Stomach (tissue), 19 donors: ENCODE measurements at places on chromosomes 13 and 19.

DNA sequence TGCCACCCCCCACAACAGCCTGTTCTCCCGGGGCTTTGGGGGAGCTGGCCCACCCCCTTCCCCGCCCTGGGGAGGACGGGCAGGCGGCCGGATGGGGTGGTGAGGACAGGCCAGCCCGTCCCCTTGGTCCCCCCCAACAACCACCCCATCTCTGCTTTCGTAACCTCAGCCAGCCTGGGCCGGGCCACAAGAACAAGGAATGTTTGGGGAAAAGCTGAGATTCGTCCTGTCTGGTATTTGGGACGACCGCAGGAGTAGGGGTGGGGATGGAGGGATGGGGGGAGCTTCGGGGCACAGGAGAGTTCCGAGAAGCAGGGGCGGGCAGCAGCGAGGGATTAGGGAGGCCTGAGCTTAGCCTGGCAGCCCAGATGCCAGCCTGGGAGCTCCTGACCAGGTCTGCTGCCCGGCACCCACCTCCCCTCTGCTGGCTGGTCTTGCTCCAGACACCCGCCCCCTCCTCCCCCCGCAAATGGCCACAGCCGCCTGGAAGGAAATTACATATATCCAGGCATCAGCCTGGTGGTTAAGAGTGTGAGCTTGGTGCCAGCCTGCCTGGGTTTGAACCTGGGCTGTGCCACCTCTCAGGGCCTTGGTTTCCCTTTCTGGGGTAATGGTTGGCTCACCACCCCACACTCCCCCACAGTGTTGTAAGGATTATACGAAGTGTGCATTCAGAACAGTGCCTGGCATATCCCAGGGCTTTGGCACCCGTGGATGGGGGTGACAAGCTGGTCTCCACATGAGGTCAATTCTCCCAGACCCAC lies at the start of gene PODNL1:
Gene PODNL1 (minus strand): TSS at position 117 of the 764 bp plus-strand sequence. CDS start 236 bp downstream, outside the sequence.
- peaks cover 14% of the 10 kb centered on the region for H3K27me3 ChIP-seq
- no peaks in the 10 kb centered on the region for H3K4me1 ChIP-seq
- H3K4me3 ChIP-seq, result peak within 1 kb of the TSS; percentile 9
- DNase-seq, result peak; percentile 49
- H3K27ac ChIP-seq, result no peak within 1 kb of the TSS
- no peaks in the 10 kb centered on the region for H3K36me3 ChIP-seq

GRCh38 chr19:737591-738093 lies 13.3 kb upstream of the MISP start:
- peaks cover 7% of the 10 kb centered on the region for H3K27me3 ChIP-seq
- peaks cover 10% of the 10 kb centered on the region for H3K36me3 ChIP-seq
- no peak overlapping the region for H3K4me3 ChIP-seq
- no peak overlapping the region for H3K27ac ChIP-seq

GRCh38 chr19:33771384-33772101 lies 25.1 kb upstream of the KCTD15 start:
- peak; percentile 76 for DNase-seq
- no peaks in the 10 kb centered on the region for H3K36me3 ChIP-seq
- H3K4me1 ChIP-seq, result no peaks in the 10 kb centered on the region
- H3K27ac ChIP-seq, result no peak overlapping the region
- H3K27me3 ChIP-seq, result peaks cover 8% of the 10 kb centered on the region
- no peak overlapping the region for H3K4me3 ChIP-seq

DNA sequence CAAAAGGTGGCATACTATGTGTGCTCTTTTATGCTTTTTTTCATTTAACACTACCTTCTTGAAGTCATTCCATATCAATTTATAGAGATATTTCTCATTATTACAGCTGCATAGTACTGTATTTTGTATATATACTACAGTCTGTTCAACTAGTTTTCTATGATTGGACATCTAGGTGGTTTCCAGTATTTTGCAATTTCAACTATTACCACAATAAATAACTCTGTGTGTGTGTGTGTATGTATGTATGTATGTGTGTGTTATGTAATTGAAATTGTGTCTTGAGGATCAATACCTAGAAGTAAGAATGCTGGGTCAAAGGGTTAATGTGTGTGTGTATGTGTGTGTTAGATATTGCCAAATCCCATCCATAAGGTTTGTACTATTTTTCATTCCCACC lies 7.0 kb downstream of the LPAR6 start:
- no peak overlapping the region for H3K4me3 ChIP-seq
- no peak for DNase-seq
- H3K27ac ChIP-seq, result no peak overlapping the region
- H3K27me3 ChIP-seq, result no peaks in the 10 kb centered on the region
- H3K4me1 ChIP-seq, result peaks cover 47% of the 10 kb centered on the region
- H3K36me3 ChIP-seq, result peaks cover 6% of the 10 kb centered on the region

DNA sequence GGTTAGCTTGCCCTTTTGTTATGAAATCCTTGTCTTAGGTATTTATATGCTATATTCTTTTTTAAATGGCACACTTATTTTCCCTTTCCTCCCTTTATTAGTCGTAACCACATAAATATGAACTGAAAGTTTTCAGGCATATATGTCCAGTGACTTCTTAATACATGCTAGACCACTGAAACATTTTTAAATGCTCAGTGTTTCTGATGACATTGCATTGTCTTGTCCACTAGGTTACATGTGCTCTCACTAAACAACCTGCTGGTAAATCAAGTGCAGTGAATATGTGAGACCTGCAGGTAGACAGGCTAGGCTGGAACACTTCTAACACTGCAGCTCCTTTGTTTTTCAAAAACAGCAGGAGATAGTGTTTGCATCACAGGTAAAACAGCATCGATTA lies 332.6 kb upstream of the DACH1 start:
- no peaks in the 10 kb centered on the region for H3K4me1 ChIP-seq
- H3K4me3 ChIP-seq, result no peak overlapping the region
- no peak for DNase-seq
- no peak overlapping the region for H3K27ac ChIP-seq

- no peak for DNase-seq
- no peak overlapping the region for H3K4me3 ChIP-seq
- no peaks in the 10 kb centered on the region for H3K36me3 ChIP-seq
- H3K4me1 ChIP-seq, result peaks cover 32% of the 10 kb centered on the region
Observed at GRCh38 chr19:46952874-46953273, 66.8 kb upstream of the NPAS1 start.

DNA sequence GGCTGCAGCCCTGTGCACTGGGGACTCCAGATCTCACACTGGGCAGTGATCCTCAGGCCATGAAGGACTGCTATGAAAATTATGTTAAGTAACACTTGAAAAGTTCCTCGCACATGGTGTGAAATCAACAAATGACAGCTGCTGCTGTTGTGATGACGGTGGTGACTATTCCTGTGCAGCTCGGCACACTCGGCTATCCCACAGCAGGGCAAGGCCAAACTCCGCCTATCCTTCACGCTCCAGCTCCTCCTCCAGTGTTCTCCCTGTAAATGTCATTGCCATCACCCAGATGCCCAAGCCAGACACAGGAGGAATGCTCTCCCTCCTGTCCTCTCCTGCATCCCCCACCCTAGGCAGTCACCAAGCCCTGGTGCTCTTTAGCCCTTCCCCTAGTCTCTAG lies 31.3 kb downstream of the GRIK5 start:
- no peak overlapping the region for H3K4me3 ChIP-seq
- H3K36me3 ChIP-seq, result peaks cover 55% of the 10 kb centered on the region
- H3K27ac ChIP-seq, result no peak overlapping the region
- no peak for DNase-seq
- peaks cover 9% of the 10 kb centered on the region for H3K4me1 ChIP-seq

DNA sequence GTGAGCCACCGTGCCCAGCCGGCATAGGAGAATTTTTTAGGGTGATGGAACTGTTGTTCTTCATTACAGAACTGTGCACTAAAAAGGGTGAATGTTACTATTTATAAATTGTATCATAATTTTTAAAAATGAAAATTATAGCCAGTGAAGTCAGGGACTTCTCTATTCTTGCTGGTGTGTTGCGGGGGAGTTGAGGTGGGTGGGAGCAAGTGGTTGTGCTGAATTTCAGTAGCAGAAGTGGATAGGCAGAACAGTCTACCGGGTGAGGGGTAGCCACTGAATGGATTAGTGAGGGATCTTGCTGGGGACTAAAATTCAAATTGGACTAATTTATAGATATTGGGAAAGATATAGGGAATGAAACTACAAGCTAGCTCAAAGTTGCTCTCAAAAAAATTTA lies 74.0 kb downstream of the CAB39L start:
- no peaks in the 10 kb centered on the region for H3K36me3 ChIP-seq
- H3K27ac ChIP-seq, result no peak overlapping the region
- no peak overlapping the region for H3K4me3 ChIP-seq
- no peak for DNase-seq

DNA sequence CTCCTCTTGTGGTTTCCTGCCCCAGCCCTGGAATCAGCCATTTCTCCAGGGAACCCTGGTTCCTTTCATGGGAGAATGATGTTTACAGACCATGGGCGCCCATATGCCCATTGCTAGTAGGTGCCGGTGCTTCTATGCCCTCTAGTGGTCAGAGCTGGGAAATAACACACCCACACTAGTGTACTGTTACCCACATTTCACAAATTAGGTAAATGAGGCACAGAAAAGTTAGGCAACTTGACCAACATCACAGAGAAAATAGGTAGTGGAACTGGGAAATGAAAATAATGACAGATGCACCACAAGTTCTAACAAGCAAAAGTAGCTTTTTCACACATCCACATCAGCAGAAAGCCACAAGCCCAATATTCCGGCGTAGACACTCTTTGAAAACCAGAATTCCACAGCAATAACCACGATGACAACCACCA lies 1.3 kb upstream of the CEACAM3 start:
- peaks cover 10% of the 10 kb centered on the region for H3K4me1 ChIP-seq
- DNase-seq, result peak; percentile 65
- H3K4me3 ChIP-seq, result no peak overlapping the region
- no peaks in the 10 kb centered on the region for H3K36me3 ChIP-seq
- no peaks in the 10 kb centered on the region for H3K27me3 ChIP-seq

- H3K27me3 ChIP-seq, result no peaks in the 10 kb centered on the region
- H3K4me3 ChIP-seq, result no peak overlapping the region
- H3K36me3 ChIP-seq, result no peaks in the 10 kb centered on the region
- H3K4me1 ChIP-seq, result no peaks in the 10 kb centered on the region
Observed at GRCh38 chr19:34096020-34096915, 76.0 kb upstream of the LSM14A start.

- H3K27ac ChIP-seq, result no peak overlapping the region
- no peaks in the 10 kb centered on the region for H3K27me3 ChIP-seq
- H3K36me3 ChIP-seq, result no peaks in the 10 kb centered on the region
- no peak overlapping the region for H3K4me3 ChIP-seq
- H3K4me1 ChIP-seq, result no peaks in the 10 kb centered on the region
Observed at GRCh38 chr13:102310691-102311418, 91.0 kb downstream of the FGF14 start.

DNA sequence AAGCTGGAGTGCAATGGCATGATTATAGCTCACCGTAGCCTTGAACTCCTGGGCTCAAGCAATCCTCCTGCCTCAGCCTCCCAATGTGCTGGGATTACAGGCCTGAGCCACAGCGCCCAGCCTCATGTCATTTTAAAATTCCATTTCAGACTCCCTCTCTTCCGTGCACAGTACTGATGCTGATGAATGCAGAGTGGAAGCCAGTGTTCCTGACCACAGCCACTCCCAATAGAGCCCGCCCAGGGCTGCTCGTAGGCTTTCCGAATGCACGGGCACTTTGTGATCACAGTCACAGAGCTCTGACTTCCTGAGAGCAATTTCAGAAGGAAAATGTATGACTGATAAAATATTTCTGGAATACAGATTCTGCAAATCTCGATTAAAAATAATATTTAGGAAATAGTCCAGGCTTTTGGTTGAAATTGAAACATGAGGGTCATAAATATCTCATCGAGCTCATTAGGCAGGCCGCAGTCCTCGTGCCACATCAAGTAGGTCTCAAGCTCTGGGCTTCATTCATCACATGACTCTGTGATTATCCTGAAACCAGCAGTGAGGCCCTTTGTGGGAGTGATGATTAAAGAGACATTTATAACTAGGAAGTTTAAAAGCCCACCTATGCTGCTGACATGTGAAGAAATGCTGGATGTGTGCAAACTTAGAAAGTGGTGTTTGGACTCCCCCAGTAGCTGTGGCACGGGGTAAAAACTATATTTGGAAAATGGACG lies 38.9 kb upstream of the AMER2 start:
- H3K4me3 ChIP-seq, result no peak overlapping the region
- no peaks in the 10 kb centered on the region for H3K4me1 ChIP-seq
- no peak for DNase-seq

GRCh38 chr19:40059624-40060023 lies 3.6 kb upstream of the ZNF780B start:
- no peaks in the 10 kb centered on the region for H3K36me3 ChIP-seq
- H3K4me1 ChIP-seq, result peaks cover 16% of the 10 kb centered on the region
- H3K27ac ChIP-seq, result no peak overlapping the region
- no peak overlapping the region for H3K4me3 ChIP-seq
- H3K27me3 ChIP-seq, result no peaks in the 10 kb centered on the region

DNA sequence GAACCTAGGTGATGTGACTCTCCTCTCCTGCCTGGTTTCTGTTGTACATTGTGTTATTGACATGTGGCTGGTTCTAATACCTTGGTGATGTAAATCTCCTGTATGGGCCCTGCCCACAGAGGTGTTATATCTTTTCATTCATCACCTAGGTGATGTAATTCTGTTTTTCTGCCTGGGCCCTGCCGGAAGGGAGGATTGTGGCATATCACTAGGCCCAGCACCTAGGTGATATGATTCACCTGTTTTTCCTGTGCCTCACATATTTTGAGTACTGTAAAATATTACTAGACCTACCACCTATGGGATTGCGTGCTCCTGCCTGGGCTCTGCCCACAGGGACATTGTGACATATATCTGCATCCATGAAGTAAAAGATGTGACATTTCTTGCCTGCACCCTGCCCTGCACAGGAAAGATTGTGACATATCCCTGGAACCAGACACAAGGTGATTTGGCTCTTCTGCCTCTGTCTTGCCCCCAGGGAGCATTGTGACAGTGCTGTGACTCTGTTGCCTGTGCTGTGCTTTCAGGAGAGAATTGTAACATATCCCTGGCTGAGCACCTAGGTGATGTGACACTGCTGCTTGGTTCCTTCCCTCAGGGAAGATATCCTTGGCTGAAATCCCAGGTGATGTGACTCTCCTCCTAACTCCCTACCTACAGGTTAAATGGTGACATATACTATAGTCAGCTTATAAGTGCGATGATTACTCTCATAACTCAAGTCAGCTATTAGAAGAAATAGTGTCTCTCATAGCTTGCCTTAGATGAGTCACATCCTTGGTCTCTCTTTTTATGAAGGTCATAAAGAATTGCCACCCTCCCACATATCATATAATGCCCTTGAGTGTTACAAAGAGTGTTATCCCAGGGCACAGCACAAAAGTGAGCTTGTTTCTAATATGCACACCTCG lies 13.3 kb upstream of the ZNF681 start:
- no peak overlapping the region for H3K4me3 ChIP-seq
- no peak for DNase-seq
- no peaks in the 10 kb centered on the region for H3K4me1 ChIP-seq
- peaks cover 16% of the 10 kb centered on the region for H3K36me3 ChIP-seq
- H3K27me3 ChIP-seq, result no peaks in the 10 kb centered on the region

GRCh38 chr13:59834801-59835200 lies 328.9 kb downstream of the DIAPH3 start:
- H3K36me3 ChIP-seq, result no peaks in the 10 kb centered on the region
- H3K27ac ChIP-seq, result no peak overlapping the region
- no peak for DNase-seq
- H3K4me3 ChIP-seq, result no peak overlapping the region
- no peaks in the 10 kb centered on the region for H3K27me3 ChIP-seq
